ENCODE measurements at places on chromosomes 11 and 22. TPM values are rescaled to one million over a fixed set of nuclear protein-coding genes. Genes with fewer than 3 reads are reported as not detected.

The TTC36 gene
- 0.71 TPM for total RNA-seq

The CARD16 gene
- total RNA-seq, result 40.4 TPM

The KRTAP5-1 gene
- not detected for total RNA-seq

GRCh38 chr11:116865696-116866095 is 28.3 kb upstream of the APOA1 start:
- no peak for DNase-seq

GRCh38 chr11:129115652-129116586 is 76.2 kb downstream of the ARHGAP32 start:
- no peak for DNase-seq

DNA sequence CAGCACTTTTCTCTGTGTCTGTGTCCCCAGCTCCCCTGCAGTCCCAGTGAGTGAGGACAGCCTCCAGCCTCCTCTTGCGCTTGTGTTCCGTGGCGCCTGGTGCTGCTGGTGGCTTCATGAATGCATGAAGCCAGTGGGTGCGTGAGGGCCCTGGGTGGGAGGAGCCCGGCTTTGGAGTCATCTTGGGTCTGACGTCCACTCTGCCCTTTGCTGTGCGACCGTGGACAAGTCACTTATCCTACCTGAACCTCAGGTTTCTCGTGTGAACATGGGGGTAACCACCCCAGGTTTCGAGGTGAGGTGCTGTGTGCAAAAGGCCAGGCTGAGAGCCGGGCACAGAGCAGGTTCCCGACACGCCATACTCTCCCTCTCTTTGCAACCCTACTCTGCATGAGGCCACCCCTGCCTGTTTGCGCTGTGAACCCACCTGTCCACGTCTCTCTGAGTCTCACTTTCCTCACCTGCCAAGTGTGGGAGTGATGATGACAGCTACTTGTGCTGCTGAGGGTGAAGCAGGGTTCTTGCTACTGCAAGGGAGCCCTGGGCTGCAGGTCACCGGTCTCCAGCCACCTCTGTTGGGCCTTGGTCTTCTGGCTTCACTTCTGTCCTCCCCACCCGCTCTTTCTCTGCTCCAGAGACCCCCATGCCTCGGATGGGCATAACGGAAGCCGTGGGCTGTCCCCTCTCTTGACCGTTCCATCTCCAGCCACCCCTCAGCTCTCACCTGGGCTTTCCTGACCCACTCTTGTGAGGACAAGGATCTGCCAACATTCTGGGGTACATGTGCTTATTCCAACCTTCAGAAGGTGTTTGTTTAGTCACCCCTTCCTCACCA is 537.6 kb downstream of the TBC1D22A start:
- DNase-seq, result no peak

DNA sequence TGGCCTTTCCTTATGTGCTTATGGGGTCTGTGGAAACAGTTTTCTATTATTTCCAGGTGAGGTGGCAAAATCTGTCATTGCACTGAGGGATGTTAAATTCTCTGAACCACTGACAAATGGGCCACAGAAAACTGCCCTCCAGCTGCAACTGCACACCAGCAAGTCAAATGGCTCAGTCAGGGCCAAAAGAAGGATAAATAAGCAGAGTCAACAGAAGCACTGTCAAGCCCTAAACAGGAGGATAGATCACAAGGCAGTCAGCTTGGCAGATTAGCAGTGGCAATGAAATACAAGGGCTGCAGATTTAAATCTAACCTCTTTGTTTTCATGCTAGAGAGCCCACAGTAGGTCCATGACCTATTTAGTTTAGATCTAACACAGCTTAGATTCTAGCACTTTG is 435.6 kb downstream of the ETS1 start:
- no peak for DNase-seq
